Left ventricle myocardium superior (tissue), 1 donor: ENCODE measurements at places on chromosomes 5 and 9. TPM values are rescaled to one million over a fixed set of nuclear protein-coding genes. Genes with fewer than 3 reads are reported as not detected.

The CORO2A gene
- total RNA-seq = 0.35 TPM

GRCh38 chr9:6640268-6641051 lies 5.1 kb downstream of the GLDC start:
- DNase-seq = no peak

GRCh38 chr9:132018957-132019405 lies 60.7 kb downstream of the MED27 start:
- DNase-seq = no peak

DNA sequence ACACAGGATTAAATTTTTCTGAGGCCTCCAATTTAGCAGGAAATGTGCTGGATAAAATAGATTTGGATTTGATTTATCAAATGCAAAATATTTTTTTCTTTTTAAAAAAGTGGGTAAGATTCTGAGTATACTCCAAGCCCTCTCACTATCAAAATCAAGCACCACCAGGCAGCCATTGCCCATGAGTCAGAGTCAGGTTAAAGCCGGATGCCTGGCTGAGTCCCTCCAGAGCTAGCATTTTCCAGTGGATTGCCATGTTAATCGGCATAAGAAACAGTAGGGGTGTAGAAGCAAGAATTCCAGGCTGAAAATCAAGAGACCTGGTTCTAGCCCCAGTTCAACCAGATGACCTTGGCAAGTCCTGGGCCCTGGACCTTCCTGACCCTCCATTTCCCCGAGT lies 85.3 kb downstream of the FAM114A2 start:
- DNase-seq = no peak

GRCh38 chr9:112401175-112401815 lies 21.4 kb downstream of the HSDL2 start:
- no peak for DNase-seq

The MEIKIN gene
- not detected for total RNA-seq
